Osteoblast (primary cell): ENCODE measurements at places on chromosomes 3 and 15. TPM values are rescaled to one million over a fixed set of nuclear protein-coding genes. Genes with fewer than 3 reads are reported as not detected.

The CCDC191 gene
- total RNA-seq = 3.2 and 4.0 TPM in 2 replicates

The OR5H2 gene
- not detected in 2 replicates for total RNA-seq

The C3orf85 gene
- not detected in 2 replicates for total RNA-seq

The GP9 gene
- total RNA-seq = not detected in 2 replicates

The CKMT1B gene
- not detected in 2 replicates for total RNA-seq

The SERINC4 gene
- total RNA-seq = not detected in 2 replicates

The CA12 gene
- total RNA-seq = 107 and 114 TPM in 2 replicates

The GPR27 gene
- under 0.01 TPM in 1 of 2 replicates, not detected in the other for total RNA-seq

The SEMA7A gene
- total RNA-seq = 30.4 and 36.2 TPM in 2 replicates

The TRIM42 gene
- not detected in 2 replicates for total RNA-seq
